Thoracic aorta (tissue), 2 donors: ENCODE measurements at places on chromosomes 4 and X.
A peak's percentile ranks its signal among the peaks of the same experiment; 100 is the strongest.

GRCh38 chr4:143625632-143626031 is 74.8 kb downstream of the FREM3 start:
- no peaks in the 10 kb centered on the region for H3K27me3 ChIP-seq
- peak overlapping the region; percentile 39 for H3K27ac ChIP-seq
- H3K36me3 ChIP-seq: no peaks in the 10 kb centered on the region
- no peak overlapping the region for H3K4me3 ChIP-seq

- no peak overlapping the region for H3K27ac ChIP-seq
- no peaks in the 10 kb centered on the region for H3K27me3 ChIP-seq
- no peak overlapping the region for H3K4me3 ChIP-seq
- H3K4me1 ChIP-seq: peaks cover 6% of the 10 kb centered on the region
- no peak for DNase-seq
- no peaks in the 10 kb centered on the region for H3K36me3 ChIP-seq
Measured at GRCh38 chrX:37717708-37718107, 32.1 kb downstream of the XK start.

DNA sequence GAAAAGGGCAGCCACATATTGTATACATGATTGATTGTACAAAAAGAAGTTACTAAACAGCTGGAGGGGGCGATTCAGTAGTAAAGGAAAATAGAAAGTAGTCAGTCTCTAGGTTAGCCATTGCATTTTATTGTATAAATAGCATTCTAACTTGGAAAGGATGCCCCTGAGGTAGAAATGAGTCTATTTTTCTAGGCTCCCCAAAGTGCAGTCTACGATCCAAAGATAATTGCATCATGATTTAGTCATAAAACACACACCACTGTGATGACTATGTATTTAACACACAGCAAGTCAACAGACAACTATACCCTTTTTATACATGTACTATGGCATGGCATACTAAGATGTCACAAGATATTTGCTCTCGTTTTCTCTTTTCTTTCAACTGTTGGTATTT is 204.9 kb downstream of the APBB2 start:
- H3K4me1 ChIP-seq: peaks cover 4% of the 10 kb centered on the region
- no peaks in the 10 kb centered on the region for H3K36me3 ChIP-seq
- H3K4me3 ChIP-seq: no peak overlapping the region
- H3K27me3 ChIP-seq: no peaks in the 10 kb centered on the region
- no peak for DNase-seq

- no peak overlapping the region for H3K27ac ChIP-seq
- no peaks in the 10 kb centered on the region for H3K27me3 ChIP-seq
- no peak overlapping the region for H3K4me3 ChIP-seq
Measured at GRCh38 chrX:107831071-107831730, 5.5 kb downstream of the MID2 start.

DNA sequence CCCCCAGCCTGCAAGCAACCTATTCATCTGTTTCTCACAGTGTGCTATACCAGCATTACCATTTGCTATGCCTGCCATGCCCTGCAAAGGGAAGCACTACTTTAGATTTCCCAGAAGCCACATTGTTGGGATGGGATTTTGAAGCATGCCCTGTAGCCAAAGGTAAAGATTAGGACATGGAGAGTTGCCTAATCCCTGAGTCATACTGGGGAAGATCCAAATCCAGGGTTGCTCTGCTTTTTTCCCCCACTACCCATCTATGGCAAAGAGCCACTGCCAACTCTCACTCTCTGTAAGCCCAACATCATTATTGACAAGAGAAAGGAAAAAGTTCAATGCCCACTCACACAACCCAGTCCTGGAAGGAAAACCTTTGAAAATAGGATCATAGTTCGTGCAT is 36.7 kb upstream of the TMEM164 start:
- no peak for DNase-seq
- no peak overlapping the region for H3K4me3 ChIP-seq
- no peaks in the 10 kb centered on the region for H3K27me3 ChIP-seq
- H3K4me1 ChIP-seq: no peaks in the 10 kb centered on the region

- H3K4me3 ChIP-seq: no peak overlapping the region
- no peak overlapping the region for H3K27ac ChIP-seq
- DNase-seq: no peak
- H3K36me3 ChIP-seq: no peaks in the 10 kb centered on the region
- no peaks in the 10 kb centered on the region for H3K4me1 ChIP-seq
Measured at GRCh38 chrX:136598631-136599030, 49.3 kb upstream of the CD40LG start.

GRCh38 chr4:83195269-83195668 is 80.7 kb upstream of the PLAC8 start:
- H3K4me1 ChIP-seq: no peaks in the 10 kb centered on the region
- H3K36me3 ChIP-seq: no peaks in the 10 kb centered on the region
- H3K4me3 ChIP-seq: no peak overlapping the region
- H3K27ac ChIP-seq: no peak overlapping the region
- DNase-seq: no peak
- H3K27me3 ChIP-seq: no peaks in the 10 kb centered on the region

- no peak for DNase-seq
- no peak overlapping the region for H3K27ac ChIP-seq
- peaks cover 14% of the 10 kb centered on the region for H3K4me1 ChIP-seq
- no peak overlapping the region for H3K4me3 ChIP-seq
- no peaks in the 10 kb centered on the region for H3K36me3 ChIP-seq
- no peaks in the 10 kb centered on the region for H3K27me3 ChIP-seq
Measured at GRCh38 chr4:153232768-153233167, 28.5 kb downstream of the TRIM2 start.

DNA sequence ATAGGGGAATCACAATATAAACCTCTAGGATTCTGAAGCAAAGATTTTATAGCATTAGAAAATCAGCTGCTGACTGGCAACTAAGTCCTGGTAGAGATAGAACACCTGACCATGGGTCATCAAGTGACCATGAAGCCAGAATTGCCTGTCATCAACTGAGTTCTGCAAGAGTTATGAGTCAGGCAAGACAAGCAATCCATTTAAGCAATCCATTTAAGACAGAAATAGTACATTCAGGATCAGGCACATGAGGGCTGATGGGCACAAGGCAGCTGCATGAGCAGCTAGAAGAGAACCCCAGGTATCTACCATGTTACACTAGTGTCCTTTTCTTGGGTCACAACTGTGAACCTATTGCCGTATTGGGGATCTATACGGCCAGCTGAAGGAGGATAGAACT is 98.9 kb downstream of the SPRY1 start:
- no peak overlapping the region for H3K27ac ChIP-seq
- no peaks in the 10 kb centered on the region for H3K27me3 ChIP-seq
- DNase-seq: no peak
- H3K4me3 ChIP-seq: no peak overlapping the region
- no peaks in the 10 kb centered on the region for H3K4me1 ChIP-seq

GRCh38 chr4:139759097-139759496 is 93.5 kb downstream of the MGST2 start:
- H3K4me1 ChIP-seq: peaks cover 21% of the 10 kb centered on the region
- DNase-seq: no peak
- H3K27me3 ChIP-seq: no peaks in the 10 kb centered on the region
- no peak overlapping the region for H3K4me3 ChIP-seq
- H3K36me3 ChIP-seq: no peaks in the 10 kb centered on the region

DNA sequence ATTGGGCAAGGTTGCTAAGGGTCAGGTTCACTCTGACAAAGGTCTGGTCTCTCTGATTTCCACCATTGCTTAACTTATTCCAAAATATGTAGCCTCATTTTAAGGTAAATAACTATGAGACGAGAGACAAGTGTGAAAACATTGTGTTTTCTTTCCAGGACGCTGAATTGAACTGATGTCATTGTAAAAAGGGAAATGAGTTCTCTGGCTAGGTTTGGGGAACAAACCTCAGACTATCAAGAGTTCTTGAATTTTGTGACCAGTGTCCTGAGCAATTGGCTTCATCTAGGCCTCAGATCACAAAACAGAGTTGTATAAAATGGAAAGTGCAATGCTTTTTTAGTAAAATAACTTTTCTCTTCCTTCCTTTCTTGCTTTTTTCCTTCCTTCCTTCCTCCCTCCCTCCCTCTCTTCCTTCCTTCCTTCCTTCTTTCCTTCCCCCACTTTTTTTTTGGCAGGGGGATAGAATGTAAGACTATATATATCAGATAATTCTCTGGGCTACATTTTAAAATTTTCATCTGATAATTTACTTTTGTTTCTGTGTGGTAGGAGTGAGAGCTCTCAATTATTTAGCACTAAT is 30.8 kb upstream of the CXCL8 start:
- no peaks in the 10 kb centered on the region for H3K36me3 ChIP-seq
- no peaks in the 10 kb centered on the region for H3K27me3 ChIP-seq
- H3K27ac ChIP-seq: no peak overlapping the region
- DNase-seq: no peak

DNA sequence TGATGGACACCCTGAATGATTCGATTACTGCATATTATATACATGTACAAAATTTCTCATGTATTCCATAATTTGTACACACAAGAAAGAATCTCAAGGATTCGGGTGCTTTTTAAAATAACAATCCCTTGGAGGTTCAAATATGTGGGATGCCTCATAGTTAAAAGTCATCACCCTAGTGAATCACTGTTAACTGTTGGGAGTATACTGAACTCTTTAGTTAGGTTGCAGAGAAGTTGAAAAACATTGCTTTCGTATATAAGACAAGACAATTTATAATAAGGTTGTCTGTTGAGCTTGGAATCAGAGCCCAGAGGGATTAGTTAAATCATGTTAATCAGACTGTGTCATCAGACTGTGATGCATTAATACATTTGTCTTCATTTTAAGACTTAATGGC is 15.6 kb downstream of the DCK start:
- no peaks in the 10 kb centered on the region for H3K36me3 ChIP-seq
- no peaks in the 10 kb centered on the region for H3K4me1 ChIP-seq
- no peaks in the 10 kb centered on the region for H3K27me3 ChIP-seq

DNA sequence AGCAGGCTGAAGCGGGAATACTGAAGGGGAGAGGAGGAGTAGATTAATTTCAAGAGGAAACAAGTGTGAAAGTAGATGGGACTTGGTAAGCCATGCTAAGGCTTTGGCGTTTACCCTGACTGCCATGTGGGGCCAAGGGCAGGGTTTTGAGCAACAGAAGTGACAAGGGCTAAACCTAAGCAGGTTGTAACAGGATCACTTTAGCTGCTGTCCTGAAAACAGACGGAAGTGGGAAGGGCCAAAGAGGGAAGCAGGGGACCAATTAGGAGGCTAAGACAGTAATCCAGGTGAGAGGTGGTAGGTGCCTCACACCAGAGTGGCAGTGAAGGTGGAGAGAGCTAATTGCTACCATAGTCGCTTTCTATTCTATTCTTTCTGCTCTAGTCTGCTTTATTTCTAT is 166.5 kb downstream of the PJA1 start:
- DNase-seq: no peak
- H3K4me1 ChIP-seq: peaks cover 15% of the 10 kb centered on the region
- no peak overlapping the region for H3K27ac ChIP-seq
- no peaks in the 10 kb centered on the region for H3K36me3 ChIP-seq
- H3K27me3 ChIP-seq: no peaks in the 10 kb centered on the region
- no peak overlapping the region for H3K4me3 ChIP-seq

- H3K4me1 ChIP-seq: no peaks in the 10 kb centered on the region
- no peak for DNase-seq
- H3K27ac ChIP-seq: no peak overlapping the region
- H3K4me3 ChIP-seq: no peak overlapping the region
- no peaks in the 10 kb centered on the region for H3K27me3 ChIP-seq
Measured at GRCh38 chrX:108199691-108200090, 108.1 kb downstream of the ATG4A start.

DNA sequence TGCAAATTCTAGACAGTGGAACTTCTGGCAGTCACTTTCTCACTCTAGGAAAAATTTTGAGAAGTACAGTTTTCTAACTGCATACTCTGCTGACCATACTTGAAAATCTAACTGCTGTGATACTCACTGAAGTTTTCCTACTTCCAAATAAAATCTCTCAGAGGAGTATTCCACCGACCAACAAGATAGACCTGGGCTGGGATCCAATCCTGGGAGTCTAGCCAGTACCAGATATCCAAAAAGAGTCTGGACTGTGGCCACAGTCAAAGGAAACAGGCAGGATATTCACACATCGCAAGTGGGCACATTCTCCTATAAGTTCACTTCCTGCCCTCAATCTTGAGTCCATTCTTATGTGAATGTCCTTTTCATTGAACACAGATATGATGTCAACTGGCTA is 1138.7 kb upstream of the PCDH7 start:
- no peak overlapping the region for H3K4me3 ChIP-seq
- DNase-seq: no peak
- H3K4me1 ChIP-seq: no peaks in the 10 kb centered on the region
- no peaks in the 10 kb centered on the region for H3K27me3 ChIP-seq

GRCh38 chr4:110622841-110623717 is at the start of gene PITX2:
TSS of gene PITX2 (minus strand) at chr4:110623077. CDS start at chr4:110622460, 617 bp downstream.
- no peak for DNase-seq
- H3K27ac ChIP-seq: no peak within 1 kb of the TSS
- H3K4me1 ChIP-seq: peaks cover 27% of the 10 kb centered on the region

DNA sequence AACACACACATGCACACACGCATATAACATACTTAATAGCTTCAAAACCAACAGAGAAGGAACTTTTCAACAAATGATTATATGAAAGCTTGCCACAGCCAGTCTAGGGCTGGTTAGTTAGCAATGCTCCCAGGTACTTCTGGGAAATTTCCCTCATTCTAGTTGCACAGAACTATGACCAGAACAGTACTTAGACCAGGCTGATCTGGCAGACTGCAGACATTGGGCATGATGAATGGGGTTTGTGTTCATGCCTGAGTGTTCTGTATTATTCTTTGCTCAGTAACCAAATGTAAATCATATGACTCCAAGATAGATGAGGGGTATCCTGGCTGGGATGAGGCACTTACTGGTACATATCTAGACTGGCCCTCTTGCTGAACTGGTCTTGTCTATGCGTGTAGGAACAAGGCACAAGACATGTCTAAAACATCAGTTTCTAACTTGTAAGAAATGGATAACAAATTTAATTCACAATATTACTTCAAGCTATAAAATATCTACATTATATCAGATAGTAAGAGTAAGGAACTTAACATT is 50.3 kb upstream of the GEMIN8 start:
- no peaks in the 10 kb centered on the region for H3K4me1 ChIP-seq
- H3K27ac ChIP-seq: no peak overlapping the region
- H3K27me3 ChIP-seq: no peaks in the 10 kb centered on the region

DNA sequence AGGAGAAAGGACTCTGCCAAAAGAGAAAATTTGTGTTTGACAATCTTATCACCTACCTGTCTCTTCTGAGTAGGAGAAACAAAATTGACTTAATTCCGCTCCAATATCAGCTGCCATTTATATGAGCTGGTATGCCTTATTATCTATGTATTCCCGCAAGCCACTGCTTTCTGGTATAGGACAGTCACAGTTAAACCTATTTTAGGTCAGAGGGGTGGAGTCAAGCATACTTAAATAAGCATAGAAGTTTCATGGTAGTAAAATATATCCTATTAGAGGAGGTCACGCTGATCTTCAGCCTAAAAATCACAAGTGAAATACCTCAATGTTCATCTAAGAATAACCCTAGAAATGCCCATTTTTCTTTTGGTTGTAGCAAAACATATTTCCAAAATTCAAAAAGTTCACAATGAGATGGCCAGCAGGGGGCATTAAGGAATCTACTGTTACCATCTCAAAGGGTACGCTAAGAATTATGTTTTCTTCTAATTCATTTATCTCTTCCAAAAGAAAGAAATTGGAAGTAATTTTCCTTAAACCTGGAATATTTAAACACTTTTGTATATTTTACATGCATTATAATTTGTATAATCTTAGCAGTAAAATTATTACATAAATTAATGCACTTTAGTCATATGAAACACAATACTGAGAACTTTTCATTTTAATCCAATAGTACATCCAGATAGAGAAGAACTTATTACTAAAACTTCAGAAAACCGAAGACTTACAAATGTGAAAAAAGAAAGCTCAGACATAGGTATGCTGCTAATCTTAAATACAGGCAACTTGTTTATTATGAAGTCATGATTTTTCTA is 10.5 kb downstream of the PPAT start:
- no peak overlapping the region for H3K4me3 ChIP-seq
- no peaks in the 10 kb centered on the region for H3K36me3 ChIP-seq
- H3K4me1 ChIP-seq: no peaks in the 10 kb centered on the region
- DNase-seq: no peak
- no peaks in the 10 kb centered on the region for H3K27me3 ChIP-seq
